ENCODE measurements at places on chromosomes 5 and 9. TPM values are rescaled to one million over a fixed set of nuclear protein-coding genes. Genes with fewer than 3 reads are reported as not detected.

The HAVCR1 gene
- 25.8 TPM for total RNA-seq

The CTSL gene
- total RNA-seq: 80.9 TPM

The SCGB3A2 gene
- total RNA-seq: not detected

The PCDHA2 gene
- total RNA-seq: not detected

The PNPLA7 gene
- under 0.01 TPM for total RNA-seq

Data from epithelial cell of proximal tubule (primary cell).